CD4-positive, alpha-beta T cell treated with Interleukin-6 at 100 ng/mL for 8 hours (primary cell): ENCODE measurements at places on chromosomes 5 and 9.

GRCh38 chr5:139676406-139676805, 28.3 kb downstream of the CXXC5 start:
- no peak for DNase-seq

GRCh38 chr5:123717139-123717538, 205.2 kb downstream of the CSNK1G3 start:
- DNase-seq: no peak

DNA sequence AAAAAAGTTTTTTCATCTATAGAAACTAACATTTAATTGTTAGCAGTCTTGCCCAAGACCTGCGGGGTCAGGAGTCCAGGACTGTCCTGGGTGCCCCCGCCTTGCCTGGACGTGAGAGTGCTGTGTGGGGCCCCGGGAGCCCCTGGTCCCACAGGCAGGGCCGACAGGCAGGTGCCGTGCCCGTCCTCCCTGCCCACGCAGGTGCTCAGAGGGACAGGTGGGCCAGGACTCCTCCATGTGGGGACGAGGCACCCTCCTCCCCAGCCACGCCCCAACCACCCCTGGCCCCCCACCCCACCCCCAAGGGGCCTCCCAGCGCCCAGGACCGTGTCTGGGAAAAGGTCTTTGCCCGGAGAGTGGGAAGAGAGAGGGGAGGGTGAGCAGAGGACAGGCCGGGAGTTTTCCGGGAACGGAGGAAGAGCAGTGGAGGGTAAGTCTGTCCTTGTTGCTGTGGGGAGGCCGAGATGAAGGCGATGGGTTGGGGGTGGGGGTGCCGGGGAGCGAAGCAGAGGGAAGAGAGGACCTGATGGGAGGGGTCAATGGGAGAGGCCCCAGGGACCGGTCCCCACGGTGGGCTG, 2.7 kb upstream of the LCN12 start:
- no peak for DNase-seq

- no peak for DNase-seq
Measured at GRCh38 chr5:79002374-79002773, 17.3 kb upstream of the ARSB start.

GRCh38 chr5:54224103-54224826, 86.1 kb downstream of the ARL15 start:
- no peak for DNase-seq

DNA sequence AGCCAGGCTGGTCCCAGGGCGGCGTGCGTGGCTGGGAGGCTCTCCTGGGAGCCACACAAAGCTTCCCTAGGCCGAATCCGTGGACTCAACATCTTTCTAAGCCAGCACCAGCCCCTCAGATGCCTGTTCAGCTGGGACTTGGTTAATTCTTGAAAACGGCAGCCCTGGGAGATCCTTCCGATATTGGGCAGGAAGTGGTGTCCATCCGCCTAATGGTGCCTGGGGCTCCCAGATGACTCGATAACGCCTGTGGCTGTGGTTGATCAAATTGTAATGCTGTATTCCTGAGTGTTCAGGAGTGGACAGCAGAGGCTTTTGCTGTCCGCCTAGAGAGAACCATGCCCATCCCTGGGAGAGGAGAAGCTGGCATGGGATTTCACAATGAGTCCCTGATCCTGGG, 14.1 kb downstream of the KCNT1 start:
- no peak for DNase-seq
